T-helper 17 cell (primary cell): ENCODE measurements at places on chromosomes 4 and X. TPM values are rescaled to one million over a fixed set of nuclear protein-coding genes. Genes with fewer than 3 reads are reported as not detected.
A peak's percentile ranks its signal among the peaks of the same experiment; 100 is the strongest.

GRCh38 chr4:163663454-163664225, 169.2 kb downstream of the TMA16 start:
- H3K4me1 ChIP-seq, result peaks cover 30% of the 10 kb centered on the region
- no peaks in the 10 kb centered on the region for H3K27me3 ChIP-seq
- peak overlapping the region; percentile 62 for H3K27ac ChIP-seq
- DNase-seq, result no peak
- peaks cover 2% of the 10 kb centered on the region for H3K36me3 ChIP-seq

- no peaks in the 10 kb centered on the region for H3K27me3 ChIP-seq
- no peaks in the 10 kb centered on the region for H3K36me3 ChIP-seq
- no peak for DNase-seq
Observed at GRCh38 chrX:150544222-150544787, 24.1 kb upstream of the MTM1 start.

The PNMA5 gene
- total RNA-seq, result 0.16 TPM

DNA sequence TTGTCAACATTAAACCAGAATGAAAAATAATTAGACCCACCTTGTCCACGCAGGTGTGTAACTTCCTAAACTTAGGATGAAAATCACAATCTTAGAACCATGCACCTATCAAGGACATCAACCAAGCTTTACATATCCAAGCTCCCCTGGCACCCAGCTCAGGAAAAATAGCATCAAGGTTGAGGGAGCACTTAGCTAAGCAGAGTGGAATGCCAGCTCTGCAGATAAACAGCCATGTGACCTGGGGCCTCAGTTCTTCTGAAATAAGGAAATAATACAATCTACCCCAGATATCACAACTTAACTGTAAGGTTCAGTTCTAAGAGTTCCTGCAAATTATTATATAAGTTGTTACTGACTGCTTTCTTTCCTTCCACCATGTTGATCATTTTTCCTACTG, 64.7 kb downstream of the DHX15 start:
- peaks cover 11% of the 10 kb centered on the region for H3K4me1 ChIP-seq
- H3K4me3 ChIP-seq, result no peak overlapping the region
- peaks cover 8% of the 10 kb centered on the region for H3K36me3 ChIP-seq
- DNase-seq, result no peak
- no peaks in the 10 kb centered on the region for H3K27me3 ChIP-seq

GRCh38 chr4:1752284-1753041, 31.1 kb downstream of the TACC3 start:
- no peak for DNase-seq
- no peak overlapping the region for H3K27ac ChIP-seq
- no peaks in the 10 kb centered on the region for H3K27me3 ChIP-seq

- no peaks in the 10 kb centered on the region for H3K4me1 ChIP-seq
- H3K4me3 ChIP-seq, result no peak overlapping the region
- DNase-seq, result no peak
- no peak overlapping the region for H3K27ac ChIP-seq
Observed at GRCh38 chr4:6365545-6366086, 96.0 kb downstream of the WFS1 start.

The TNIP3 gene
- 0.12 TPM for total RNA-seq

The AR gene
- total RNA-seq, result 1.5 TPM

The SUPT20HL1 gene
- total RNA-seq, result not detected

GRCh38 chr4:37446016-37446415, 201.5 kb downstream of the NWD2 start:
- no peaks in the 10 kb centered on the region for H3K4me1 ChIP-seq
- H3K27ac ChIP-seq, result no peak overlapping the region
- no peak overlapping the region for H3K4me3 ChIP-seq
